ENCODE measurements at places on chromosomes 11 and 22. TPM values are rescaled to one million over a fixed set of nuclear protein-coding genes. Genes with fewer than 3 reads are reported as not detected.

Gene ARHGAP42
- 9.4 TPM for total RNA-seq

Gene PRODH
- under 0.01 TPM for total RNA-seq

Gene BRMS1
- 43.1 TPM for total RNA-seq

Gene PHLDB1
- 96.3 TPM for total RNA-seq

GRCh38 chr11:123833095-123833494 is 26.9 kb upstream of the OR6M1 start:
- H3K27me3 ChIP-seq = no peaks in the 10 kb centered on the region
- peak; percentile 18 for DNase-seq
- H3K4me3 ChIP-seq = no peak overlapping the region
- H3K27ac ChIP-seq = no peak overlapping the region

GRCh38 chr11:43747130-43747802 is 66.7 kb downstream of the HSD17B12 start:
- no peak overlapping the region for H3K27ac ChIP-seq
- no peaks in the 10 kb centered on the region for H3K36me3 ChIP-seq
- H3K27me3 ChIP-seq = no peaks in the 10 kb centered on the region
- no peak for DNase-seq

- no peak overlapping the region for H3K4me3 ChIP-seq
- H3K27me3 ChIP-seq = no peaks in the 10 kb centered on the region
- no peak for DNase-seq
- peaks cover 7% of the 10 kb centered on the region for H3K4me1 ChIP-seq
- H3K36me3 ChIP-seq = peaks cover 42% of the 10 kb centered on the region
Measured at GRCh38 chr11:44113572-44113971, 18.1 kb downstream of the EXT2 start.

DNA sequence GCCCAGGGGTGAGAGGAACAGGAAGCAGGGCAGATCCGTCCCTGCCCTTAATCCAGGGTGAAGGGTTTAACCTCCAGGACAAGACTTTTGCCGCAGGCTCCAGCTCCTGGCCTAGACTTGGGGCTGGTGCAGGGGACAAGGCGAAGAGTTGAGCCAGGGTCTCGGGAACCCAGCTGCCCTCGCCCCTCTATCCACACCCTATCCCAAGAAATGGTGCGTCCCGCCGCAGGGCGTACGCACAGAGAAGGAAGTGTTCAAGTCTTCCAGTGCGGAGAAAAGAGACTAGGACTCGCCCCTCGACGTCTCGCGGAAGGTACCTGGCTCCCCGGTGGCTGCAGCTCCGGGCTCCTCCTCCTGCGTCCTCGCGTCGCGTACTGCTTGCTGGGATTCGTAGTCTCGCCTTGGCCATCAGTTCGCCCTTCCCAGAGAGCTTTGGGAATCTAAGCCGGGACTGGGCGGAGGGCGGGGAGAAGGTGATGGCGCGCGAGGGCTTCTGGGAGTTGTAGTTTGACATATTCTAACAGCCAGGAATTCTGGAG is at the start of gene ZMAT5:
Gene ZMAT5, minus strand, starts transcription at position 376 of the 539 bp plus-strand sequence. CDS start 18,463 bp downstream, outside the sequence.
- peak within 1 kb of the TSS; percentile 80 for H3K27ac ChIP-seq
- peak; percentile 98 for DNase-seq
- H3K27me3 ChIP-seq = no peaks in the 10 kb centered on the region
- H3K4me3 ChIP-seq = peak within 1 kb of the TSS; percentile 81
- peaks cover 20% of the 10 kb centered on the region for H3K36me3 ChIP-seq

DNA sequence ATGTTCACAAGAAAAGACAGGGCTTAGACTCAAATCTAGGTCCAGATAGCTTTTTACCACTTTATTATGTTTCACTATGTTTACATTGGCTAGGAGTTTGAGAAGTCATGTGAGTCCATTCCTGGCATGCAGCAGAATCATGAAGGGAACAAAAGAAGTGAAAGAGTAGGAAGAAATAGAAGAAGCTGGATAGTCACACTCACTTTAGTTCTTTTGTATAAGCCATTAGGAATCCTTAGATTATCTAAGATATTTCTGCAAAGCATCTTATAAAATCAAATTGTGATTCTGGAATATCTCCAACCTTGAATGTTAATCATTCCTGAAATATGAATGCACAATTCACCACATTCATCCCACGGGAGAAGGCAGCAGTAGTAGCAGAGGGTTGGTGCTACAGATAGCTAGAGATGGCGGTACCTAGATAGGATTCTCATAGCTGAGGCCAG is 31.9 kb downstream of the MAML2 start:
- no peak overlapping the region for H3K4me3 ChIP-seq
- peak; percentile 76 for DNase-seq
- no peaks in the 10 kb centered on the region for H3K27me3 ChIP-seq
- peaks cover 96% of the 10 kb centered on the region for H3K4me1 ChIP-seq
- no peaks in the 10 kb centered on the region for H3K36me3 ChIP-seq

- peak overlapping the region; percentile 41 for H3K4me3 ChIP-seq
- peaks cover 3% of the 10 kb centered on the region for H3K36me3 ChIP-seq
- H3K4me1 ChIP-seq = peaks cover 19% of the 10 kb centered on the region
- H3K27me3 ChIP-seq = no peaks in the 10 kb centered on the region
- H3K27ac ChIP-seq = no peak overlapping the region
- DNase-seq = peak; percentile 95
Measured at GRCh38 chr11:6315811-6316425, 4.4 kb downstream of the CAVIN3 start.
